ENCODE measurements at places on chromosomes 16 and 17.

DNA sequence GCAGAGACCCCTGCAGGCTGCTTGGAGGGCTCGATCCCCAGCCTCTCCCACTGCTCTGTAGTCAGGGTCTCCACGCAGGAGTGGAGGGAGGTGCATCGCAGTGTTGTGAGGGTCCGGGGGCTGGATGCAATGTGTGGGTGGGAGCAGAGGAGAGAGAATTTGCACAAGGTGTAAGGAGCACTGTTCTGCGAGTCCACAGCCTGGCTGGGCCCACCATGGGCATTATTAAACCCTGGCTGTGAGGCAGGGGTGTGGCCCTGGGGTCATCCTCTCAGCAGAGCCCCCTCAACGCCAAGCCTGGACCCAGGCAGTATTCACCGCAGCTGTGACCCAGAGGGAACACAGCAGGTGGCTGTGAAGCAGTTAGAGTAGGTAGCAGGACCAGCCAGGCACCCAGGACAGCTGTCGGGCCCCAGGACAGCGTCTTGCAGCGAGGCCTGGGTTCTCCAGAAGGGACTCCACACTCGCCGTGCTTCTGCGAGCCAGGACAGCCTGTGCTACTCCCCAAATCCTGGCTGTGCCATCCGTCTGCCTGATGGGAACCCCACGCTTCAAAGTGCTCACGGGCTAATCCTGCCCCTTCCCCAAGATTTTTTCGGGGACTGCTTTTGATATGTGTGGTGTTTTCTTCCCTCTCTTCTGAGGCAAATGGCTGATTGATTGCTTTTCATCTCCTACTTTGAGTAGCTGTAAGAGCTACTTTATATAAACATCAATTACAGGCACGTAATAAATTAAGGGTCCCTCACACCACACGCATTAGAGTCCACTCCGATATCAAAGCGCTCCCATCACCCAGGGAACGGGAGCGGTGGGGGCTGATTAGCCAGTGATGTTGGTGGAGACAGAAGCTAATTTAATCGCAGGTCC lies 100.9 kb upstream of the GSE1 start:
- DNase-seq: no peak

- no peak for DNase-seq
Observed at GRCh38 chr17:7107012-7107754, 7.4 kb downstream of the ASGR2 start.

DNA sequence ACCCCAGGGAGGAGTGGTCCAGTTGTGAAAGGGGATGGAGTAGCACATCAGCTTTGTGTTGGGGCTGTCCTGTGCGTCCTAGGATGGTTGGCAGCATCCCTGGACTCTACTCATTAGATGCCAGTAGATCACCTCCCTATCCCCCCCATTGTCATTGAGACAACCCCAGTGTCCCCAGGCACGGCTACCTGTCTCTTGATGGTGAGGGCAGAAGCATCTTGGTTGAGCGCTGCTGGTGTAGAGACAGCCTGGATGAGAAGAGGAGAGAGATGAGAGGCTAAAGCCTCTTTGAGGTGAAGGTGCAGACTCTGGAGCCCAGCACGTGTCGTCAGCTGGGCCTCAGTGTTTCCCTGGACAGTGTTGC lies 55.4 kb downstream of the TNFRSF13B start:
- DNase-seq: no peak

GRCh38 chr17:56074361-56074890 lies 78.8 kb upstream of the ANKFN1 start:
- DNase-seq: no peak

GRCh38 chr16:89377453-89377848 lies 112.9 kb downstream of the ANKRD11 start:
- DNase-seq: no peak

DNA sequence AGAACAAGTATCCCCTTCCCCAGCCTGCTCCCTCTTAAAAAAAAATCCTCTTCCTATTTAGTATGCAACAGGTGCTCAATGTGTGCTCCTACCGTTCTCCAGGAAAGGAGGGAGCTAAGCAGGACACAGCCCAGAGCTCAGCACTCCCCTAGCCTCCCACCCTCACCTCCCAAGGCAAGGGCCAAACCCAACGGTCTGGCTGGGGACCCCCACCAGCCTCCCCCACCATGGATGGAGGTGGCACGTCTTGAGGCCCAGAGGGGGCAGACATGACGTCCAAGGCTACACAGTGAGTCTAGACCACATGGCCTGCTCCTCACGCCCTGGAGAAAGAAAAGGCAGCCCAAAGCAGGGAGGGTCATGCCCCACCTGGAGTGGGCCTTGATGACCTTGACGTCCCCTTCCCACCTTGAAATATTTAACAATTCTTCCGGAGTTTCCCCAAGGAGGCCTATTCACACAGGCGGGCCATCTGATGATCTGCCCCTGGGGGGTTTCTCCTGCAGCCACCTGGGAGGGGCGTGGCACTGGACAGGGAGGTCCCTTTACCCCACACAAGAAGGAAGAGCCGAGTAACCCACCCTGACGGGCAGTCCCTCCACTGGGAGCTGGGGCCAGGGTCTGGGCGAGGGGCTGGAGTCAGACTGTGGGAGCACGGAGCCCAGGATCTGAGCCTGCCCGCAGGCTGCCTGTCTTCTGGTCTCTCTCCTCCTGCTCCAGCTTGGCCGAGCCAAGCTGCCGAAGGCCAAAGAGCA lies 89.4 kb upstream of the CBX4 start:
- no peak for DNase-seq

DNA sequence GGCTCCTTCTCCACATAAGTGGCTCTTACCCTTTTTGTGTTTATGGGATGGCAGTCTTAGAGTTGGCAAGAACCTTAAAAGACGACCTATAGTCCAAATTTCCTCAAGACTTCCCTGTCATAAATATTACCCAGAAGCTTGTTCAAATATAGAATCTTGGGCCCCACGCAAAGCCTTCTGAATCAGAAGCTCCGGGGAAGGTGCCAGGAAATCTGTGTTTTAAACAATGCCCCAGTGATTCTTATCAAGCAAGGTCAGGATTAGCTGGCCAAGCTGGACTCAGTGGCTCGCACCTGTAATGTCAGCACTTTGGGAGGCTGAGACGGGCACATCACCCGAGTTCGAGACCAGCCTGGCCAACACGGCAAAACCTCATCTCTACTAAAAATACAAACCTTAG lies 85.7 kb downstream of the TIMM22 start:
- no peak for DNase-seq

DNA sequence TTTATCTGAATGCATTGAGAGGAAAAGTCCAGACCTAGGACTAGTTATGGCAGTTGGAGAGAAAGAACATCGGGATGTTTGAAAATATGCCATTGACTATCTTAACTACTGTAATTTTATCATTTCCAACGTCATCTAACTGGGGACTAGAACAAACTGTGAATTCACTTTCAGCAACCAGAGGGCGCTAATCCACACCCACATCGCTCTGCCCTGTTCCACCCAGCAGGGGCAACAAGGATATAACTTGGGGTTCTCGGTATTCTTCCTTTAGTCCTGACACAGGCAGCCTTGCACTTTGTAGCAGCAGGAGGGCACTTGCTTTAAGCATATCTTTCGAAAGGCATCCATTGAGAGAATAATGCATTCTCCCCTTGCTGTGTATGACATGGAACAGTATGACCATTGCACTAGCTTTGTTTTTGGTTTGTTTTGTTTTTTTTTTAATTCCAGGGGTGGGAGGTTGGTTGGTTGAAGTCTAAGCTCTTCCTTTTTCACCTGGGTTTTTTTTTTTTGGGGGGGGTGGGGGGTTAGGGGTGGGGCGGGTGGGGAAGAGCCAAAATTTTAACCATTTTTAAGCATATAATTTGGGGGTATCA lies 31.5 kb downstream of the SIAH1 start:
- no peak for DNase-seq

GRCh38 chr17:10162096-10162495 lies 36.3 kb downstream of the GAS7 start:
- DNase-seq: no peak

All from GOT3 (cell line).